Effector memory CD8-positive, alpha-beta T cell (primary cell): ENCODE measurements at places on chromosomes 2 and 18.
A peak's percentile ranks its signal among the peaks of the same experiment; 100 is the strongest.

- DNase-seq, result no peak
Observed at GRCh38 chr2:145085612-145086011, 565.7 kb upstream of the ZEB2 start.

GRCh38 chr18:27564066-27564465 is 379.0 kb upstream of the CHST9 start:
- no peak for DNase-seq

- no peak for DNase-seq
Observed at GRCh38 chr2:133847591-133847990, 279.3 kb upstream of the NCKAP5 start.

GRCh38 chr2:101179982-101180381 is 28.8 kb upstream of the TBC1D8 start:
- DNase-seq, result no peak

DNA sequence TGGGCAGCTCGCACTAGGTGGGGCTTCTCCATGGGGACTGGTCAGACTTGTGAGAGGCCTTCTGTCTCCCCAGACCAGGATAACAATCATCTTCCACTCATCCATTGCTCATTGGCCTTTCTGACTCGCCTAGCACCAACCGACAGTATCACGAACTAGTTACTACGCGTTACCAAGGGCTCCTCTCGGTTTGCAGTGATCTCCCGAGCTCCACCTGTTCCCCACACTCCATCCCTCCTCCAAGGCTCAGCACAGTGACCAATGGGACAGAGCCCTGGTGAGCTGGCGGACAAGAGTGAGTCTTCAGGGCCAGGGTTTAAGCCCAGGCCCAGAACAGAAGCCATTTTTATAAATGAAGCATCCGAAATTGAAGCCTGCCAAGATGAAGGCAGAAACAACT is 42.8 kb upstream of the SMAD7 start:
- no peak for DNase-seq

- DNase-seq, result peak; percentile 15
Observed at GRCh38 chr2:112627060-112628040, 18.4 kb upstream of the SLC20A1 start.

DNA sequence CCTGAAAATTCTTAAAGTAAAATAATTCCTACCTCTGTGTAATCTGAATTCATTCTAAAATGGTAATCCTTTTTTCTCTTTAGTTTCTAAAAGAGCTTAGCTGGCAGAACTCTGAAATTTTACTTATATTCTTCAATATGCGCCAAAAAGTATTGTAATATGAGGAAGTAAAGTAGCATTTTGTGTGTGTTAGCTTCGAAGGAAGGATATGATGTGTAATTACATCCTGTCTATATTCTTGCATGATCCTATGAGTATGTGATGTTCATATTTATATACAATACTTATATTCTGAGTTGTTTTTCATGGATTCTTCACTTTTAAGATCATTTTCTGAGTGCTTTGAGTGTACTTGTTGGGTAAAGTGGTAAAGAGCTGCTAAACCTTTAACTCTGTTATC is 402.9 kb upstream of the PKDCC start:
- no peak for DNase-seq

DNA sequence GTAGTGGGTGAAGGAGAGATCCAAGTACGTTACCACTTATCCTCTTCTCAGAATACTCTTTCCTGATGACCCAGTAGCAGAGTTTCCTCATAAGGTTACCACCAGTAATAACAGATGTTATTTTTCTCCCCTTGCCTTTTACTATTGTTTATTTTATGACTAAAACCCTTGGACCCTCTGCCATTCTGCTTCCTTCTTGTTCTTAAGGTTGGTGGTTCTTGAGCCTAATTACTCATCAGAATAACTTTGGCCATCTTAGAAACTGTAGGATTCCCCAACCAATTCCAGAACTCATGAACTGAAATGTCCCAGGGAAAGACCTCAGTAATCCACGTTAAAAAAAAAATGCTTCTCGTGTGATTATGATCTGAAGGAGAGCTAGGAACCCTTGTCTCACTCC is 64.9 kb downstream of the CHST9 start:
- DNase-seq, result no peak

DNA sequence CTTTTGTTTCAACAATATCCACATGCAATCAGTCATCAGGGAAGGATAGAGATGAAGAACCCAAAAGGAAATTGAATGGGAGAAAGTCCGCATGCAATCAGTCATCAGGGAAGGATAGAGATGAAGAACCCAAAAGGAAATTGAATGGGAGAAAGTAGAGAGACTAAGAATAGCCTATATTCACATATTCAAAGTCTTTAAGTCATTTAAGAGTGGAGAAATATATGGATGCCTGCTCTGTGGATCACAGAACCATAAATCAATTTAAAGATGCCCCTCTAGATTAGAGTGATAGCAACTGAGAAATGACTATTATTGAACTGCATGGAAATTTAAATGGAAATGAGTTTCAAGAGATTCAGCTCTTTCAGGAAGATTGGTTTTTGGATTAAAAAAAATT is 90.0 kb upstream of the LPIN2 start:
- DNase-seq, result no peak

DNA sequence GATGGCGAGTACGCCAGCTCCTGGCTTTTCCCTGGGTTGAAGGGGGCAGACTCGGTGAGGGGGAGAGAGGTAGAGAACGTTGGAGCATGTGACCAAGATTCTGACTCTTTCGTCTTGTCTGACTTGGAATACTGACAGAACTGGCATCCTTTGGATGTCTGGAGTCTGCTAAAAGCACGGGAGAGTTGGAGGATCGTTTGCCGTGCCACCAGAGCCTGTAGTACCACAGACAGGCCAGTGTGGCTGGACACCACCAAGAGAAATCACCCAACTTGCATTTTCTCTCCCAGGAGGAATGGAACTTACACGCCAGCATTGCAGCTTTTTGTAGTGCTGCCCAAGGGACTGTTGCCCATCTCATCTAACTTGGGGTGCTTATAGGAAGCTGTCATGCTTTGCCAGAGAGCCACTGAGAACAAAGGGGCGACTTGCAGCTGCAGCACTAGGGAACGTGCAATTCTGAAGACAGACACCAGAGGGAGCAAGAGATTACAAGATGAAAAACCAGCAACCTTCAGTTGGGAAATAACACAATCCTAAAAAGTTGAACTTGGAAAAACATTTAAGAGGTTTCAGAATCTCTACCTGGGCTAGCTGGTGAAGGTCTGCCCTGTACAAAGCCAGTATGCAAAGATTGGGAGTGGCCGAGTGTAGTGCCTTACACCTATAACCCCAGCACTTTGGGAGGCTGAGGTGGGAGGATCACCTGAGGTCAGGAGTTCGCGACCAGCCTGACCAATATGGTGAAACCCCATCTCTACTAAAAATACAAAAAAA is 24.1 kb downstream of the PSMG2 start:
- peak; percentile 67 for DNase-seq

GRCh38 chr18:77111449-77111848 is 21.1 kb downstream of the MBP start:
- DNase-seq, result no peak

DNA sequence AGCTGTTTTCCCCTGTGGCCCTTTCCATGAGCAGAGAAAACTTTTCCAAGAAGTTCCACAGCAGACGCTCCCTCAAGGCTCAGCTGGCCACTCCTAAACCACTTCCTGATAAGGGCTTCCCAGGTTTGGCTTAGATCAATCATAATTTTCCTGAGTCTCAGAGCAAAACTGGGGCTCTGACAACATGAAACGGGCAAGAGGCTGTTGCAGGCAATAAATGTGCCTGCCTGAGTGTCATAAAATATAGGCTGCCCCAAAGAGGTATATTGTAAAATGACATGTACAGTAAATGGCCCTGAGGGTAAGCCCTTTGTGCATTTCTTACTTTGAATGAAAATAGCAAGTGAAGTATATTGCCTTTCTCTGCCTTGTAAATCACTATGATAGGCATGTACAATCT is 105.6 kb upstream of the UXS1 start:
- DNase-seq, result no peak

- DNase-seq, result no peak
Observed at GRCh38 chr2:3689998-3690748, 13.2 kb upstream of the DCDC2C start.

DNA sequence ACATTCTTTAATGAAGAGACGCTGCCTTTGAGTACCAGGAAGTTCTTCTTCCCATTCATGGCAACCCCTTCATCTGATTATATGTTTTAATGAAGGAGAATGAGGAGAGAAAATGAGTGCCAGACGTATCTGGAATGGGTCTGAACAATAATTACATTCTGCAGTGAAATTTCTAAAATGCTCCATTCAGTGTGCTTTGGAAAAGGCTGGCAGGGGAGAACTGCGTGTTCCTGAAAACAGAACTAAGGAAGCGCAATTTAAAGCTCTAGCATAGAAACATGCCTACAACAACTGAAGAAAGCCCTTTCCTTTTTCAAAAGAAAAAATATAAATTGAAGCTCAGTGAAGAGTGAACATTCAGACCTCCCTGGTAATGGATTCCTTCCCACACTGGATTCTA is 58.8 kb downstream of the BOD1L2 start:
- DNase-seq, result no peak

DNA sequence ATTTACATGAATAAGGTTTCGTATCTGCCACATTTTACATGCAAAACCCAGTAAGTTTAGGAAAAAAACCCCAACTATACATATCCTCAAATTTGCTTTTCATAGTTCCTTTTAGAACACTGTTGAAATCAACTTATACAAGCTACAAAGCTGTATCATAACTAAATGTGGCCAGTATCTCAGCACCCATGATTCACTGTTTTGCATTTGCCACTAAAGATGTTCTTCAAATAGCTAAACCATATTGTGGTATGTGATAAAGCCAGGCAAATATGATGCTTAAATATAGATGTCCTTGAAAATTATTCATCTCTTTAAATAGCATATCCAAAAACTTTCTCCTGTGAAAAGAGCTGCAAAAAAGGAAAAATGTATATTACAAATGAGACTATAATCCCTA is 29.9 kb downstream of the ROCK2 start:
- DNase-seq, result no peak

GRCh38 chr2:19860022-19860421 is 41.8 kb downstream of the TTC32 start:
- DNase-seq, result no peak

- DNase-seq, result no peak
Observed at GRCh38 chr18:67926929-67927864, 410.7 kb upstream of the DSEL start.

DNA sequence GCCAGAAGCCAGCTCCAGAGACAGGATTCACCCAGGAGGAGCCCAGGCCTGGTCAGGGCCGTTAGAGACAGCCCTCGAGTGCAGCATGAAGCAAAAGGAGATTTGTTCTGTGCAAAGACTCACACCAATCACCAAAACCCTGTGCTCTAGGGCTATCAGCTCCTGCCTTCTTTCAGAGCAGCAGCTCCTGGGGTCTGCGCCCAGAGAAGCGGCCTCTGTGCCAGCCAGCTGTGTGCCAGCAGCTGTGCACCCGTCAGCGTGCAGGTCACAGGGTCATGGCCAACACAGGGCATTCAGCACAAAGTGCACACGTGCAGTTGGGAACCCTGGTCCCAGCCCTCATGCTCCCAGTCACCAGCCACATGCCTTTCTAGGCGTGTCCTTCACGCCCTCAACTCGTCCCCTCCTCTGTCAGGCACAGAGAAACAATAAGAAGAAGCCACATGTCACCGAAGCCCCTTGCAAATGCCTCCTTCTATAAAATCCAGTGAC is 49.3 kb downstream of the ZNF516 start:
- no peak for DNase-seq

DNA sequence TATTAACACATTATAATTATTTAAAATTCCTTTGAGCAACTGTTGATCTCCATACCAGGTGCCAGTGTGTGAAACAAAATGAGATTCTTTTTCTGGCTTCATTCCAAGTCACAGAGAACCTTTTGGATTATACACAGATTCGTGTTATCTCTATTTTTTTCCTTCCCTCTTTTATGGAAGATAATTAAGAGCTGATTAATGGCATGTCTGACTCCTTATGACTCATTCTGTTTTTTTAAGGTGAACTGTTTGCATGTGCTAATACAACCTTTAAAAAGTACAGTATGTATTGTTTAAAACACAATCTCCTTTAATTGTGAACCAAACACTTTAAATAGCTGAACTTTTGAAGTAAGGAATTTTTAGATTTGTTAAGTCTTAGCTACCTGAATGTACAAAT is 39.3 kb downstream of the PELI1 start:
- no peak for DNase-seq

GRCh38 chr2:35873921-35874320 is 481.7 kb upstream of the CRIM1 start:
- no peak for DNase-seq

GRCh38 chr2:201132518-201132917 is 16.6 kb downstream of the CFLAR start:
- DNase-seq, result no peak

GRCh38 chr18:3093624-3094337 is 80.8 kb upstream of the LPIN2 start:
- DNase-seq, result no peak

DNA sequence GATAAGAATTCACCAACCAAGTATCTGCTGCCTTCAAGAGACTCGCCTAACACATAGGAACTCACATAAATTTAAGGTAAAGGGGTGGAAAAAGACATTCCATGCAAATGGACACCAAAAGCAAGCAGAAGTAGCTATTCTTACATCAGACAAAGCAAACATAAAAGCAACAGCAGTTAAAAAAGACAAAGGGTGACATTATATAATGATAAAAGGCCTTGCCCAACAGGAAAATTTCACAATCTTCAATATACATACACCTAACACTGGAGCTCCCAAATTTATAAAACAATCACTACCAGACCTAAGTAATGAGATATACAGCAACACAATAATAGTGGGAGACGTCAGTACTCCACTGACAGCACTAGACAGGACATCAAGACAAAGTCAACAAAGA is 41.4 kb downstream of the NEMP2 start:
- DNase-seq, result no peak

GRCh38 chr2:56582570-56582969 is 398.8 kb downstream of the CCDC85A start:
- DNase-seq, result no peak

GRCh38 chr2:200679535-200679934 is 93.7 kb downstream of the AOX1 start:
- no peak for DNase-seq

DNA sequence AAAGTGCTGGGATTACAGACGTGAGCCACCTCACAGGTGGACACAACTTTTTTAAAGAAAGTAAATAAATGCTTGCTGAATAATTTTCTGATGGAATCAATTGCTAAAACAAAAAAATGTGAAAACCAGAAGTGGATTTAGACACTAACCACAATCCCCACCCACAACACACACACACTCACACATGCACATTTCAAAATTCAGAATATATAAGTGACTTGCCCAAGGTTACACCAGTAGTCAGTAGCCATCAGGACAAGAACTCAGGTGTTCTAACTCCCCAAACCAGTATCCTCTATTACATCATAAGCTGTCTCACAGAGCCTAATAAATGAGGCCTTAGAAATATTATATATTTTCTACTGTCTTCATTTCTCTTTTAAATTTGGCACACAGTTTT is 1923.6 kb upstream of the PIK3C3 start:
- DNase-seq, result no peak

DNA sequence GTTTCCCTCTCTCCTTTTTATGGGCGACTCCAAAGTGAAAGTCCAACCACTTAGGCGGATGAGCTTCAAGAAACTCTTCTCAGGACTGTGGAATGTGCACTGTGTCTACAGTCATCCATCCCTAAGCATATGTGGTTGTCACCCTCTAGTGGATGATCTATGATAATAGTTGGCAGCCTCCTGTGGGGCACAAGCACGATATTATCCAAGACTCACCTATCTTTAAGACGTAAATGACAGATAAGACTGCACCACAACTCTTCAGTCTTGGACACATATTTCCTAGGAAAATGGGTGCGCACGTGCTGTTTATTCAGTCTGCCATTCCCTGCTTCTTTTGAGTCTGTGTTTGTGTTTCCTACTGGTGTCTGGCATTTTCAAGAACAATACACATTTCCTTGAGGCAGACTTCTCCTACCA is 145.5 kb upstream of the CTAGE1 start:
- peak; percentile 35 for DNase-seq
